ENCODE measurements at places on chromosomes 1 and 21. TPM values are rescaled to one million over a fixed set of nuclear protein-coding genes. Genes with fewer than 3 reads are reported as not detected.

TRAF3IP3 gene
- 2.6 TPM for polyA plus RNA-seq

TMEM61 gene
- polyA plus RNA-seq: 5.7 TPM

COL24A1 gene
- polyA plus RNA-seq: 0.10 TPM

SYCP1 gene
- not detected for polyA plus RNA-seq

PRKAA2 gene
- polyA plus RNA-seq: 1.2 TPM

MCOLN2 gene
- 0.50 TPM for polyA plus RNA-seq

TMOD4 gene
- not detected for polyA plus RNA-seq

DDAH1 gene
- 10.6 TPM for polyA plus RNA-seq

AXDND1 gene
- 0.55 TPM for polyA plus RNA-seq

DCLRE1B gene
- polyA plus RNA-seq: 1.6 TPM
